ENCODE measurements at places on chromosomes 4 and X.

GRCh38 chr4:107791902-107792301 is 32.8 kb upstream of the SGMS2 start:
- H3K4me3 ChIP-seq: no peak overlapping the region
- peak; percentile 65 for DNase-seq
- H3K27me3 ChIP-seq: no peaks in the 10 kb centered on the region
- H3K4me1 ChIP-seq: no peaks in the 10 kb centered on the region
- H3K27ac ChIP-seq: no peak overlapping the region

DNA sequence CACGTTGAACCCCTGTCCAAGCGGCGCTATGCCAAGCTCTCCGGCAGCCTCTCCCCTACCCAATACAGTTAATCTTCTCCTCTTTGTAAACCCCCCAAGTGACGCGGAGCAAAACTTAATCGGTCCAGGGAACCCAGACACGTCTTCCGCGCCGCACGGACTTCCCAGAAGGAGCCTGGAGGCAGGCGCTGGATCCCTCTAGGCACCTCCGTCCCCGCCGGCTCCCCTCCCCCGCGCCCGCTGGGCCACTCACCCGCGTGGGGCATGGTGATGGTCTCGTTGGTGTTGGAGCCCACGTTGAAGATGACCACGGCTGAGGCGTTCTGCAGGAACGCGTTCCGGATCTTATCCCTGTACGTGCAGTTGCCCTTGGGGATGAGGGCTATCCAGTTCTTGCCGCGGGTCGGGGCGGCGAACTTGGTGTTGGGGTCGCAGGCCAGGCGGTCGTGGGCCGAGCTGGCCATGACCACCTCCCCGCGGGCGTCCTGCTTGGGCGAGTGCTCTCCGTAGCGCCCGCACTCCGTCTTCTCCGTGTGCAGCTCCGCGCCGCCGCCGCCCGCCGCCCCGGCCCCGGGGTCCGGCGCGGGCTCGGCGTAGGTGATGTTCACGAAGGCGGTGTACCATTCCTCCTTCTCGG is 1.1 kb downstream of the RNF150 start:
- H3K4me3 ChIP-seq: peak overlapping the region; percentile 79
- peaks cover 30% of the 10 kb centered on the region for H3K27me3 ChIP-seq
- H3K36me3 ChIP-seq: no peaks in the 10 kb centered on the region
- H3K27ac ChIP-seq: no peak overlapping the region
- DNase-seq: peak; percentile 30

DNA sequence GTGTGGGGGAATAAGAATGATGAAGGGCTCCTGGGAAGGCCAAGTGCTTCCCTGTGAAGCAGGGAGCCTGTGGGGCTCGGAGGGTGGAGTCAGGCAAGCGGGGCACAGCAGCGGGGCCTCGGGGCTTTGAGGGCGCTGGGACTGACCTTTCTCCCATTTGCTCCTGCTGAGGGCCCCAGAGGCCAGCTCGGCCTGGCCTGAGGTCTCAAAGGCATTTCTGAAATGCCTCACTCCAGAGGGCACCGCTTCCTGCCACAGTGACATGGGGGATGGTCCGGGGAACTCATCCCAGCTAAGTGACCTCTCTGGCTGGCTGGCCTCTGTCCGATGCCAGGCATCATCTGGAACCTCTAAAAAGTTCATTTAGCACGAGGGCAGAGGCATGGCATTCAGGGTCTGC is 98.8 kb upstream of the STX18 start:
- H3K4me1 ChIP-seq: no peaks in the 10 kb centered on the region
- no peak overlapping the region for H3K27ac ChIP-seq
- H3K36me3 ChIP-seq: no peaks in the 10 kb centered on the region
- H3K27me3 ChIP-seq: peaks cover 2% of the 10 kb centered on the region
- no peak for DNase-seq
- no peak overlapping the region for H3K4me3 ChIP-seq

DNA sequence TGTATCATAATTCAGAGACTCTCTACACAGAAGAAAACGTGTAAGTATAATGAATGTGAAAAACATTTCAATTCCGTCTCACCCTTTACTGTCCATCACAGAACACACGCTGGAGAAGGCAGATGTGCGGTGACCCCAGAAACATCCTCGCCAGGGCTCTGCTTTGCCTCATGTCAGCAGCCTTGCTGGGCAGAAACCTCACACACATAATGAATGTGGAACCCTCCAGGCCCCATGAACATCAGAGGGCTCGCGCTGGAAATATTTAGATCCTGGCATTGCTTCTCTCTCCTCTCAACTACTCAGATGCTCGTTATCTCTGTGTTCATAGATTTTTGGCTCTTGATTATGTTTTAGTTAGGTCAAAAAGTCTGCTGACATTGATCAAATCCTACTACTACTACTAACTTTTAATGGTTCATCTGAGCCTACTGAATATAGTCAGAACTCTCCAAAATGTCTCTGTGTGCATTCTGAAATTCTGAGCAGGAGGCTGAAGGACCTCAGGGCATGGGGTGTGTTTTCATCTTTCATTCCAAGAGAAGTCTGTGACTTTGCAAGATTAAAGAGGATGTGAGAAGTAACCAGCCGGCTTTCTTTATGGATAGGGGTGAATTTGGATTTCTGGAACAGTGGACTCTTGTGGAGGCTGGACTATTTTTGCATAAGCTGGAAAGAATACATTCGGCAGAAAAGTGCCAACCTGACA is 27.0 kb downstream of the SMIM43 start:
- DNase-seq: no peak
- no peaks in the 10 kb centered on the region for H3K36me3 ChIP-seq
- no peak overlapping the region for H3K27ac ChIP-seq
- no peak overlapping the region for H3K4me3 ChIP-seq

DNA sequence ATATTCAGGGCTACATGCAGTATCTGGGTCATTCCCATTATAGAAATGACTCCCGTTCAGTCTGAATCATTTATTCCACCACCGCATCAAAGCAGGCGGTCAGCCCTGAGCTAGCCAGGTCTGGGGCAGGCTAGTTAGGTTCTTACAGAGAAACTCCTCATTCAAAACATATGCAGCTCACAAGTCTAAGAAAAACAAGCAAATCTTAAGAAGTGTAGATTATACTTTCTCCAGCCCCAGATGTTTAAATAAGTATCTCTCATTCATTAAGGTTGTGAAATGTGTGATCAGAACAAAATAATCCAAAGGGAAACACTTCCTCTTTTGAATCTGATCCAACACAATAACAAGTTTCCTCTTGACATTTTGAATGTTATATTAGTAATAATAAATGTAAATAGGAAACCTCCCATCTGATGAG is 441.9 kb downstream of the INPP4B start:
- peaks cover 44% of the 10 kb centered on the region for H3K4me1 ChIP-seq
- H3K36me3 ChIP-seq: no peaks in the 10 kb centered on the region
- peak overlapping the region; percentile 77 for H3K27ac ChIP-seq
- DNase-seq: peak; percentile 90
- peak overlapping the region; percentile 57 for H3K4me3 ChIP-seq

- DNase-seq: no peak
- H3K27me3 ChIP-seq: peaks cover 8% of the 10 kb centered on the region
- no peak overlapping the region for H3K27ac ChIP-seq
- no peaks in the 10 kb centered on the region for H3K36me3 ChIP-seq
- H3K4me3 ChIP-seq: no peak overlapping the region
Measured at GRCh38 chr4:138863160-138863559, 152.4 kb upstream of the NOCT start.

DNA sequence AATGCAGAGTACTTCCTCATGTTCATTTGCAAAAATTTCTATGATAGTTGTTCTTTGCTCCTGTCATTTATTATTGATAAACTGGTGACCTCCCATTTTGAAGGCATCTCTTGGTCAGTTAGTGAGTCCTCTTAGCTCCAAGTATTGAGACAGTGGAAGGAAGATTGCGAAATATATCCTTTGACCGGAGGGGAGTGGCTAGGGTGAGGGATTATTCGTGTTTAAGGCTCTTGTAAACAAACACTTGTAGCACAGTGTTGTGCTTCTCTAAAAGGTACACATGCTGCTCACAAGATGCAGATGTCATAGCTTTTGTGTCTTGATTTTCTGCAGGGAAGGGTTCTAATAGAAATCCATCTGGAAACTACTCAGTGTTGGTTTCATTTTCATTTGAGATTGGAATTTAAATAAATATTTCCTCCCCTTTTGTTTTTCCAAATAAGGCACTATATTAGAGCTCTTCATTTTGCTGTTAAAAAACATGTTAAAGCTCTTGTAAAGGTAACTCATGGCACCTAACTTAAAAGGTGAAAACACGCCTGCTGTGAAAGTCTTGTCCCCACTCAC is 21.8 kb downstream of the TXLNG start:
- no peak overlapping the region for H3K4me3 ChIP-seq
- H3K27me3 ChIP-seq: no peaks in the 10 kb centered on the region
- H3K36me3 ChIP-seq: no peaks in the 10 kb centered on the region
- peaks cover 5% of the 10 kb centered on the region for H3K4me1 ChIP-seq
- peak; percentile 26 for DNase-seq

DNA sequence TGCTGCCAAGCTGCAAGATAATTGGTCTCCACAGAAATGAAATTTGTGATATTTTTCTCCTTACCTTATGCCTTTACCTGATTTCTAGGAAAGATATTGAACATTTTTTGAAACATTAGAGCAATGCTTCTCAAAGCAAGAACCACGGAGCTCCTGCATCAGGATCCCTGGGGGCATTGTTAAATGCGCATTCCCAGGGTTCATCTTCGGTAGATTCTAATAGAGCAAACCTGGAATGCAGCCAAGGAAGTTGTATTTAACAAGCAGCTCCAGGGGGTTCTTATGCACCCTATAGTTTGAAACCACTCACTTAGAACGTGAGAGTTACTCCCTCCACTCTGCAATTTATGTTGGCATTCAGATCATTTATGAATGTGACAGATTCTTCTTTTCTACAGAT is 126.2 kb downstream of the SLC39A8 start:
- no peak for DNase-seq
- no peak overlapping the region for H3K4me3 ChIP-seq
- no peaks in the 10 kb centered on the region for H3K27me3 ChIP-seq
- H3K36me3 ChIP-seq: no peaks in the 10 kb centered on the region
- no peak overlapping the region for H3K27ac ChIP-seq

- H3K27me3 ChIP-seq: no peaks in the 10 kb centered on the region
- no peaks in the 10 kb centered on the region for H3K4me1 ChIP-seq
- peak; percentile 35 for DNase-seq
- no peak overlapping the region for H3K4me3 ChIP-seq
- H3K27ac ChIP-seq: no peak overlapping the region
- no peaks in the 10 kb centered on the region for H3K36me3 ChIP-seq
Measured at GRCh38 chrX:150587585-150588503, 19.4 kb downstream of the MTM1 start.

- H3K4me3 ChIP-seq: no peak overlapping the region
- H3K27ac ChIP-seq: no peak overlapping the region
- peaks cover 24% of the 10 kb centered on the region for H3K4me1 ChIP-seq
- H3K36me3 ChIP-seq: no peaks in the 10 kb centered on the region
- DNase-seq: no peak
Measured at GRCh38 chr4:17020451-17020850, 122.0 kb upstream of the LDB2 start.

- no peaks in the 10 kb centered on the region for H3K36me3 ChIP-seq
- H3K4me3 ChIP-seq: no peak overlapping the region
- H3K4me1 ChIP-seq: no peaks in the 10 kb centered on the region
- no peak overlapping the region for H3K27ac ChIP-seq
- DNase-seq: no peak
- no peaks in the 10 kb centered on the region for H3K27me3 ChIP-seq
Measured at GRCh38 chrX:122046815-122047214, 999.4 kb downstream of the GLUD2 start.

GRCh38 chr4:185395238-185395955 is at the start of gene LRP2BP:
TSS of gene LRP2BP (minus strand) at chr4:185395924. CDS start at chr4:185378186, 17,738 bp downstream.
- peak within 1 kb of the TSS; percentile 54 for H3K4me3 ChIP-seq
- H3K4me1 ChIP-seq: peaks cover 36% of the 10 kb centered on the region
- H3K36me3 ChIP-seq: no peaks in the 10 kb centered on the region

DNA sequence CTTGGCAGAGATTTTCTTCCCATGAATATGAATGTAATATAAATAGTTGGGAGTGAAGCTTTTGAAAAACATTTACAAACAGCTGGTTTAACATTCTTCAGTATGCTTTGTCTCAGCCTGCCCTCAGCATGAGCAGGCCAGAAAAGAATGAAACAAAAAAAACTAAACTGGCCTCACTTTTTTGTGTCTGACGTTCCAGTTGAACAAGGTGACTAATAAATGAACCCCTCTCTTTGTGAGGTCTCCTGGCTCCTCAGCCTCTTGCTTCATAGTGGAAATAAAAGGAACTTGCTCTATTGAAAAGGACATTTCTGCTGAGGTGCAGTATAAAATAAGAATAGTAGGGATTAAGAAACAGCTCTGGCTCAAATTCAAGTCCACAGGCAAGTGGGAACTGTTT is 9.4 kb downstream of the CHST7 start:
- peak overlapping the region; percentile 57 for H3K27ac ChIP-seq
- peak; percentile 66 for DNase-seq
- H3K27me3 ChIP-seq: no peaks in the 10 kb centered on the region
- H3K36me3 ChIP-seq: no peaks in the 10 kb centered on the region
- H3K4me1 ChIP-seq: peaks cover 31% of the 10 kb centered on the region
- no peak overlapping the region for H3K4me3 ChIP-seq

GRCh38 chr4:183422962-183423631 is 21.3 kb upstream of the CDKN2AIP start:
- no peak overlapping the region for H3K27ac ChIP-seq
- no peaks in the 10 kb centered on the region for H3K27me3 ChIP-seq
- H3K36me3 ChIP-seq: no peaks in the 10 kb centered on the region
- no peaks in the 10 kb centered on the region for H3K4me1 ChIP-seq
- DNase-seq: no peak
- H3K4me3 ChIP-seq: no peak overlapping the region

DNA sequence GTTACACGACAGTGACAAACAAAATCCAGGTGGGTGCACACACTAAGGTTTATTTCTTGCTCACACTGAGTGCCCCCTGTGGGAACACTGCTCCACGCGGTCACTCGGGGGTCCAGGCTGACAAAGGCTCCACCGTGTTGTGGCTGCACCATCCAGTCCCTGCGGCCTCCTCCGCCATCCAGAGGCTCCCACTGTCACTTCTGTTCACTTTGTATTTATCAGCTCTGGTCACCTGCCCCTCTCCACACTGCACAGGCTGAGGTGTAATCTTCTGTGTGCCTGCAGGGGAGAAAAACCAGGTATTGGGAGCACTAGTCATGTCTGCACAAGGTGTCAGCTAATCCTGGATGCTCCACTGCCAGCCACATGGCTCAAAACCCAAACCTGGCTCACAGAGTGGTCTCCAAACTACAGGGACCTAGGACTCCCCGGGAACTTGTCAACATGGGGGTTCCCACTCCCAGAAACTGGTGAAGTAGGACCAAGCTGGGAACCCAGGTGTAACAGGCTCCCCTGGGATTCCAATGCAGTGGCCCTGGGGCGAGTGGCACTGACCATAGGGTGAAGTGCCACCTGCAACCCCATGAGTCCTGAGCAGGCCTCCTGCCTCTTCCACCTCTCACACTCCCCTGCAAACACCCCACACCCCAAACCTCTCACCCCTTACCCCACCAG is 25.5 kb downstream of the HMX1 start:
- no peaks in the 10 kb centered on the region for H3K4me1 ChIP-seq
- no peaks in the 10 kb centered on the region for H3K27me3 ChIP-seq
- DNase-seq: no peak
